ENCODE measurements at places on chromosomes 4 and X.

- DNase-seq: no peak
Observed at GRCh38 chr4:164239976-164240375, 514.0 kb upstream of the SMIM31 start.

DNA sequence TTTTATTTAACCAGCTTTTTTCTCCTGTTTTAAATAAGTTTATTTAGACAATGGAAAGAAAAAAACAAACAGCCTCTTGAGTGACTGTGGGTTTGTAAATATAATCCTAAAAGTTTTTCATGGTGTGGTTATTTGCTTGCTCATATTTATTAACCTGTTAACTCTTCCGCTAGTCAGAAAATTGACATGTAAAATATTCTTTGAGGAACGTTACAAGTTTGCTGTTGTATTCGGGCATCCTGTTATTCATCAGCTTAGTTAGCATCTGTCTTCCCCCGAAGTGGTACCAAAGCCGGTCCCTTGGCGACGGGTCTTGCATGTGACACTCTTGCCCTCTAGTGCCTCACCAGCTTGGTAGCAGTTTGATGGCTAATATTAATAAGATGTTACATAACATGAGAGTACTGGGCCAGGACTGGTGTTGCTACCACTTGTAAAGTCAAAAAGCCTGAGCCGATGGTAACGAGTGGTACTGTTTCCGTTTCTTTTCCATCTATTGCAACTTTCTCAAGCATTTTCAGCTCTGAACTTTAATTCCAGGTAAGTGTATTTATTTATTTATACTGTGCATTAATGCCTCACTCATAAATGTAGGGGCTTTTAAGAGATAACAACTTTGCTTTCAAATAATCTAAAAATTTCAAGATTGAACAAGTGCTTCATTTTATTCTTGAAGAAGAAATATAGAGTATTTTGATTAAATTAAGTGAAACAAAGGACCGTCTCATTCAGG, at the start of gene NDST3:
TSS of gene NDST3 (plus strand) at position 434 of the 733 bp plus-strand sequence. CDS start 19,425 bp downstream, outside the sequence.
- DNase-seq: peak; percentile 67

DNA sequence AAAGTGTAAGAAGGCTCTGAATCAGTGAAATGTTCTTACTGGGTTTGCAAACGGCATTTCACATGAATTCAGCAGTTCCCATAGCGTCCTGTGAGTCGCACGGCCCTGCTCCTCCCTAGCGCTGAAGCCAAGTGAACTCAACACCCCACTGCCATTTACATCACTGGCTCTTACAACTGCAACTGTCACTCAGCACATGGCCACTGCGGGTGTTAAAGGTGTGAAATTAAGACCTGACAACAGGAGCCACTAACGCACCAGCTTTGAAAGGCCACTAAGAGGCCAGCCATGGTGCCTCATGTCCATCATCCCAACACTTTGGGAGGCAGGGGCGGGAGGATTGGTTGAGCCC, 31.7 kb downstream of the RNF212 start:
- no peak for DNase-seq

- DNase-seq: no peak
Observed at GRCh38 chr4:11341337-11342043, 87.2 kb downstream of the HS3ST1 start.

GRCh38 chrX:46333550-46333949, 211.7 kb downstream of the ZNF674 start:
- no peak for DNase-seq

DNA sequence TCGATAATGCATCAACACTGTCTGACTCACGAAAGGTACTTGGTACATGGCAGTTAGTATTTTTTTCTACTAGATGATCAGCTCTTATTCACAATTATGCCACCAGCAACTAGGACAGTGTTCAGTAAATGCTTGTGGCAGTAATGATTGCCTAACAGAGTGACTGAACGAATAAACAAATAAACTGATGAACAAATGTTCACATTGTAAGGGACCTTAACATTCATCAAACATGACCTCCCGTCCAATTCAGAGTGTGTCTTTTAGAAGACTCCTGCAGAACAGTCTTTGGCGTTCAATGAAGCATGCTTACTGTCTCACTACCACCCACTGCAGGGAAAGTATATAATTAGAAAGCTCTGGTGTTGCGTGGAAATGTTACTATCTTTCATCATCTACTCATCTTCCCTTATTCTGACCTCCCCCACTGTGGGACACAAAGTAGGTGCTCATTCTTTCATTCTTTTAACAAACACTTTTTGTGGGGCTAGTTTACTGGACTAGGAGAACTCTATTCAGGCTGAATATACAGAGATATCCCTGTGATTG, 319.3 kb downstream of the RAB28 start:
- DNase-seq: no peak

DNA sequence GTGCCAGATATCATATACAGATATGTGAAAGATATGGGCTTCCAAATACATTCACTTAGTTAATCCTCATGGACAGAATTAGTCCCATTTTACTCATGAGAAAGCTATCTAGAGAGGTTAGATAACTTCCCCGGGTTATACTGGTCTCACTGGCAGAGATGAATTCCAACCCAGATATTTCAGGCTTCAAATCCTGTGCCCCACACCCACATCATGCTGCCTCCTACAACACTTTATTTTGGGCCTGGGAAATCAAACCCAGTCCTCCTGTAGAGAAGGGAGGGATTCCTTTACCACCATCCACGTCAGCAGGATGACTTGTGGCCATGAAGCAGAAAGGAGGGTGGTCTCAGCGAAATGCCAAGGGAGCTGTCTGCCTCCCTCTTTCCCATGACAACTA, 113.8 kb downstream of the ATP10D start:
- DNase-seq: no peak

GRCh38 chrX:14027511-14028019, 2.1 kb downstream of the GEMIN8 start:
- DNase-seq: no peak

DNA sequence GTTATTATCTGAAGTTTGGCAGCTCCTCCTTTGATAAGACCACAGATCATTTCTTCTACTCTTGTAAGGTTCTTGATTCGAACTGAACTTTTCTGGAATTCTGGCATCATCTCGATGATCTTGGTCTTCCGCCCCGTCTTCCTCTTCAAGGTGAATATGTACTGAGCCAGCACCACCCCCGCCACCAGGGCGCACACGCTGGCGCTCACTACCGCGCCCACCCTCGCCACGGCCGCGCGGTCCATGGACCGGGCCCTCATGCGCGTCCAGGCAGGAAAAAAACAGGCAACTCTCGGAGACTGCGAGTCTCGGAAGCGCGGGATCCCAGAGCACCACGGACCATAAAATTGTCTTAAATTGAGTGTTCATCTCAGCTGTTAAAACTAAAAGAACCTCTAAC, 458.4 kb upstream of the NDST3 start:
- no peak for DNase-seq

GRCh38 chr4:87377816-87378215, 13.2 kb downstream of the HSD17B11 start:
- no peak for DNase-seq

DNA sequence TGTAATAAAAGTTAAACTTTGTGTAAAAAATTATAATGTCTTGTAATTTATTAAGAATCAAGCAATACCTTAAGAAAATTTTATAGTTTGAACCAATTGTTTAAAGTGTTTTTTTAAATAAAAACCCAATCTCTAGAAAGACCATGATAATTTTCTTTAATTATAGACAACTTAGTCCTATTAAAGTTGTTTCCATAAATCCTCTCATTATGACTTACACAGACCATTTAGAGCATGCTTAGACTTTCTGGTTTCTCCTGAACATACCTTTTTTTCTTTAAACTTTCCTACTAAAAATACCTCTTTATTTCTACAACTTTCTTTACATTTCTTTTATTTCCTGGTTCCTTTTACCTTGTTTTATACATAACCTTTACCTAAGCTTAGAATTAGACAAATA, 837.4 kb downstream of the PCDH19 start:
- no peak for DNase-seq
